ENCODE measurements at places on chromosomes 3 and 15. TPM values are rescaled to one million over a fixed set of nuclear protein-coding genes. Genes with fewer than 3 reads are reported as not detected.

The TMEM45A gene
- polyA plus RNA-seq: 23.8 TPM

DNA sequence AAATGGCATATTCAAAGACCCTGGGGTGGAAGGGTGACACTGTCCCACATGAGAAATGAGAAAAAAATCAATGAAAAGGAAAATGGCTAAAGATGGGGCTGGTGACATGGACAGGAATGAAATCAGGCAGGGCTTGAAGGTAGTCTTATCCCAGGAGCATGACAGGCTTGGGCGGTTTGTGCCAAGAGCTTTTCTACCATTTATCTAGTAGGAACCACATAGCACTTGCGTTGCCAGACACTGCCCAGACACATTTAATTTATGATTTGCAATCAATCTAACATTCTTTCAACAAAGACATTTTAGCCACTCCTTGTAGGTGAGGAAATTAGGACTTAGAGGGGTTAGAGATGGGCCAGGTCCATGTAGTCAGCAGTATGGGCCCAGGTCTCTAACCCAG is 106.6 kb upstream of the NR2F2 start:
- no peak for DNase-seq

DNA sequence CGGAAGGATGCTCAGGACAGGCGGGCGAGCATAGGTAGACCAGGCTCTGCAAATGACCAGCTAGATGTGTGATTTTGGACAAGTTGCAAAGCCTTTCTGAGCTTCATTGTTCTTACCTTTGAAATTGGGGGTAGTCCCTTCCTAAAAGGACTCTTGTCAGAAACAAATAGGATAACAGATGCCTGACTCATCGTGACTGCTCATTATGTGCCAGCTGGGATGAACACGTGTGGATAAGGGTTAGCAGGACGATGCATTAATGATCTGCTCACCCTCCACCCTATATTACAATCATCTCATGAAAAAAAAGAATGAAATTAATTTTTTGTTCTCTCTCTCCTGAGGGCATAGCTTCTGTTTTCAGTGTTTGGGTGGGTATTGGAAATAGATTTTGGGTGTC is 223.4 kb downstream of the NR2F2 start:
- DNase-seq: no peak

DNA sequence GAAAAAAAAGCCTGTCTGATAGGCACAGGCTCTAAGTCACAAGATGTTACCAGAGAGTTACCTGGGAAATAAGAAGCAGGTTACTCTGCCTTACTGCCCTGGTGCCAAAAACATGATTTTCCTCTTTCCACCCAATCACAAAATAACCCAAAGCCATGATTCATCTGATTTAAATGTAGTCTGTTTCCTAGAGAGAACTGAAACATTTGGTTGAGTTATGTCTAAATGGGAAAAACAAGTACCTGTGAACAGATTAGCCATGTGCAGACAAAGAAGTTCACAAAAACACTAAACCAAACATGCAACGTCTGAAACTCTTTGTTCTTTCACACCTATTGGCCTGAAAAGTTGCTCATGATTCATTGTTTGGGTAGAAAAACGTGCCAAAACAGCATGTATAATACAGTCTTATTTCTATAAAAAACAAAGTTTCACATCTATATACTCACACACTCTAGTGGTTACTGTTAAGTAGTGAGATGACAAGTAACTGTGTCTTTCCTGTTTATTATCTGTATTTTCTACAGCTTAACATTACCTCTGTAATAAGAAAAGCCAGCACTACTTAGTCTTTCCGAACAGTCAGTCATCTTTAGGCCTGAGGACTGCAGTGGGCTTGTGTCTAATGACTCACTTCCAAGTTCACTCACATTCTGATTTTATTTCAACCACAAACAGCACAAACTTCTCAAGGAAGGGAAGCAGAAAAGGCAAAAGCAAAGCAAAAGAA is 30.2 kb downstream of the FAM174B start:
- peak; percentile 61 for DNase-seq

DNA sequence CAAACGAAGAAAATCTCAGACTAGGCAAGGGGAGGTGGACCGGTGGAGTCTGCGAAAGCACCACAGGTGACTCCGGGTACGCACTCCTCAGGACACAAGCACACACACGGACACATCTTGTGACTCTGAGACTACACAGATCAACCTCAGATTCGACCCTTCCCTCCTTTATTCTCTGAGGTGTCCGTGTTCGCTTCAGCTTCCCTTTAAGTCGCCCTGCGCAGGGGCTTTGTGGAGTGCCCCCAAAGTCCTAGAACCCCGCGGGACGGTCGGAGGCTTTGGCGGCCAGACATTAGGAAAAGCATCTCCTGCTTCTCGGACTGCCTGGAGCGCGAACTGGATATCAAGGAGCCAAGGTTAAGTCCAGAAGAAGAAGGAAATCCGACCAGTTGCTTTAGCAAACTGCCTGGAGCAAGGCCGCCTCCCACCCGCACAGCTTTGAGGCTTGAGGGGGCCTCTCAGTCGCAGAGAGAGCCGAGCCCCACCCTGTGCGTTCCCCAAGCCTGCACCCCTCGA is 730 bp downstream of the DGKG start:
- no peak for DNase-seq

All from muscle of back (tissue), 13 donors.